ENCODE measurements at places on chromosomes 13 and 19. TPM values are rescaled to one million over a fixed set of nuclear protein-coding genes. Genes with fewer than 3 reads are reported as not detected.

DNA sequence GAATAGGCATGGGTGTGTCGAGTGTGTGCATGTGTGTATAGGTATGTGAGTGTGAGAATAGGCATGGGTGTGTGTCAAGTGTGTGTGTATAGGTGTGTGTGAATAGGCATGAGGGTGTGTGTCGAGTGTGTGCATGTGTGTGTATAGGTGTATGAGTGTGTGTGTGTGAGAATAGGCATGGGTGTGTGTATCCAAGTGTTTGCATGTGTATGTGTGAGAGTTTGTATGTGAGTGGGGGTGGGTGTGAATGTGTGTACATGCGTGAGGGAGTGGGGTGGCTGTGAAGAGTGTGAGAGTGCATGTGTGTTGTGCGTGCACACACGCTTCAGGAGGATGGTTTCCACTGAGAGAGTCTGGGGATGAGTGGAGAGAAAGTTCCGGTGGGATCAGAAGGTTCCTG lies 13.5 kb downstream of the EVI5L start:
- DNase-seq = no peak

DNA sequence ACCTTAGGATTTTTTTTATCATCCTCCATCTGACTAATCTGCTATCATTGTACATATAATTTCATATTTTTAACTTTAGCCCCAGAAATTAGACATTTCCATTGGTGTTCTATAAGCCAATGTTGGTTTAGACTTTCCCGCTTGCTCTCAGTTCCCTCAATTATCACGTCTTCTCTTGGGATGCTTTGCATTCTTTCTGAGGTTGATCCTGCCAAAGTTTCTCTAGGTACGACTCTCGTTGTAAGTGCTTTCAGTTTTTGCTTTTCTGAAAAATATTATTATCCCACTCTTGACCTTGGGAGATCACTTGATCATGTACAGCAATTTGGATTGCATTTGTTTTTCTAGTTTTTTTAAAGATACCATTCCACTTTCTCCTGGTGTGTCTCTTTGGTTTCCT lies 270.2 kb downstream of the IRS2 start:
- no peak for DNase-seq

GRCh38 chr13:52406629-52407028 lies 657 bp upstream of the THSD1 start:
- DNase-seq = no peak

ATCAY gene
- not detected for polyA plus RNA-seq

DNA sequence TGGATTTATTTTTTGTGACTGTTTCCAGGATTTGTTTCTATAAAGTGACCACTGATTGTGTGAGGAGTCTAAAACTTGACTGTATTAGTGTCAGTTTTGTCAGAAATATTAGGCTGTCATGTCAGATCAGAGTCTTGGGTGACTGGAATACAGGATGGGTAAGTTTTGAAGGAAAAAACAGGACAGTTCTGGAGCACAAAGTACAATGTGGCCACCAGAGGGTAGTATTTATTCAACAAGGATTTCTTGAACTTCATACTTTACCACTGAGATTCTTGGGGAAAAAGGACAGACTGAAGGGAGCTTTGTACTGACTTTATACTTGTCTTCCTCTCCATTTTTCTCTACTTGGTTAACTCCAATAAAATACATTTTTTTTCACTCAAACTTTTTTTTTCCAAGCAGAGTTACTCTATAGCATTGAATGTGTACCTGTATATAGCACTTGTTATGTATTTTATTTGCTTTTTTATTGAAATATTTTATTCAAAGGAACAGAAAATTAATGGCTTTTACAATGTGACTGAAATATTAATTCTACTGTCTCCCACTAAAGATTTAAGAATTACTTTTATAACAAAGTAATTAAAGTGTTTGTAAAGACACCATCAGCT lies 51.1 kb downstream of the LMO7 start:
- DNase-seq = no peak

GRCh38 chr19:49340069-49340864 lies 5.1 kb downstream of the CD37 start:
- peak; percentile 79 for DNase-seq

- DNase-seq = no peak
These were observed 11.8 kb downstream of the IFNL1 start for GRCh38 chr19:39307822-39308530.

GRCh38 chr13:47166336-47166735 lies 269.5 kb upstream of the HTR2A start:
- DNase-seq = no peak

YIF1B gene
- 74.1 TPM for polyA plus RNA-seq

- no peak for DNase-seq
These were observed 8.0 kb downstream of the POLR1G start for GRCh38 chr19:45414468-45414867.

DNA sequence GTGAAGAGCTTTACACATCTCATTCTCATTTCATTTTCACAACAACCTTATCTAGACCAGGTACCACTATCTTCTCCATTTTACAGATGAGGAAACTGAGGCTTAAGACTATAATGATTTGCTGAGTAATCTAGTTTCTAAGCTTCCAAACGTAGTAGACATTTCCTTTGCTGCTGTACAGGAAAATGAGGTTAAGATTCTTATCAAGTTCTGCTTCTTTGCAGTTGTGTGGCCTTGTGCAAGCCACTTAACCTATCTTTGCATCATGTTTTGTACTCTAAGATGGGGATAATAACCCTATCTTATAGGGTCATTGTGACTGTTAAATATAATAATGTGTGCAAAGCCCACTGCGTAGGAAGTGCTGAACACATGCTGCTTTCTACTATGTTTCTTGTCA lies 307.9 kb downstream of the HS6ST3 start:
- no peak for DNase-seq

P2RY11 gene
- 5.3 TPM for polyA plus RNA-seq

- DNase-seq = no peak
These were observed 1.1 kb downstream of the MAB21L1 start for GRCh38 chr13:35475212-35475959.

- no peak for DNase-seq
These were observed 24.0 kb upstream of the KATNAL1 start for GRCh38 chr13:30331331-30331771.

GRCh38 chr19:55778331-55778730 lies 9.4 kb downstream of the RFPL4AL1 start:
- no peak for DNase-seq

TEX26 gene
- 0.08 TPM for polyA plus RNA-seq

DNA sequence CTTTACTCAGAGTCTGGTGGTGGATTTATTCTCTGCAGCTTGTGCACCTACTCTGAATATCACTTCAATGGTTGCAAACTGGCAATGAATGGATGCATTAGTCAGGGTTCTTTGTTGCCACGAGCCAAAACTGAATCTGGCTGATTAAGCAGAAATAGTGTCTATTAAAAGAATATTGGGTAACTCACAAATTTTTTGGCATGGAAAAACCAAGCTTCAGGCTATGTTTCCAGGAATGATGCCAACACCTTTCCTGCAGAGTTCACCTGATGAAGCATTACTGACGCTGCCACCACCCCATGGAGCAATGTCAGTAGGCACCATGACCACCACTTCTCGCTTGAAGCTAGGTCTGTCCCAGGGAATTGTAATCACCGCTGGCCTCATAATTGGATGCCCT lies 597.8 kb upstream of the SLC10A2 start:
- DNase-seq = no peak

DNA sequence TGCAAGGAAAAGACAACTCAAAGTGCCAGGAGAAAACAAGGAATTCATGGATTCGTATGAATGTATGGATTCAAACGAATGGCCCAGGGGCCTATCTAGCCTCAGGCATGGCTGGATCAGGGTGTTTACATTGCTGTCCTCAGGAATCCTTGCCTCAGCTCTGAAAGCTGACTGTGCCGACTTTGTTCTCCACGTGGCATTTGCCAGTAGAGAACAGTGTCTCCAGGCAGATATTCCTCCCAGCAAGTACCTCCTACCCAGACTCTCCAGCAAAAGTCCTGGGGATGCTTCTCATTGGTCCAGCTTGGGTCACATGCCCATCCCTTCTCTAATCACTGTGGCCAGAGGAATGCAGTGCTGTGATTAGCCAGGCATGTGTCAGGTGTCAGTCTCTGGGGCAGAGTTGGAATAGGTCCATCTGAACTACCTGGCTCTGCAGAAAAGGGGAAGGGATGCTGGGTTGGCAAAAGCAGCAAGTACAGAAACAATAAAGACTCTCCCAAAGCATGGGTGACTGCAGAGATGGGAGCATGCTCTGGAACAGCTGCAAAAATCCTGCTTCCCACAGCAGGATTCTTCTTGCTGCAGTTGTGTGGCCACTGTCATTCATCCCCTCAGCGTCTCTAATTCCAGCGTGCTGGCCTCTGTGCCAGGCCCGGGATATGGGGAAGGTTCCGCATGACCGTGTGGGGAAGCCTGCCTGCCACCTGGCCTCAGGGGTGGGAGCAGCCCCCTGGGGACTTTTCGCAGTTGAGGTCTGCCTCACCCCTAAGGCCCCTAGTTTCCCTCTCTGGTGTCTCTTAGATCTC lies 30.0 kb downstream of the CCNE1 start:
- no peak for DNase-seq

DNA sequence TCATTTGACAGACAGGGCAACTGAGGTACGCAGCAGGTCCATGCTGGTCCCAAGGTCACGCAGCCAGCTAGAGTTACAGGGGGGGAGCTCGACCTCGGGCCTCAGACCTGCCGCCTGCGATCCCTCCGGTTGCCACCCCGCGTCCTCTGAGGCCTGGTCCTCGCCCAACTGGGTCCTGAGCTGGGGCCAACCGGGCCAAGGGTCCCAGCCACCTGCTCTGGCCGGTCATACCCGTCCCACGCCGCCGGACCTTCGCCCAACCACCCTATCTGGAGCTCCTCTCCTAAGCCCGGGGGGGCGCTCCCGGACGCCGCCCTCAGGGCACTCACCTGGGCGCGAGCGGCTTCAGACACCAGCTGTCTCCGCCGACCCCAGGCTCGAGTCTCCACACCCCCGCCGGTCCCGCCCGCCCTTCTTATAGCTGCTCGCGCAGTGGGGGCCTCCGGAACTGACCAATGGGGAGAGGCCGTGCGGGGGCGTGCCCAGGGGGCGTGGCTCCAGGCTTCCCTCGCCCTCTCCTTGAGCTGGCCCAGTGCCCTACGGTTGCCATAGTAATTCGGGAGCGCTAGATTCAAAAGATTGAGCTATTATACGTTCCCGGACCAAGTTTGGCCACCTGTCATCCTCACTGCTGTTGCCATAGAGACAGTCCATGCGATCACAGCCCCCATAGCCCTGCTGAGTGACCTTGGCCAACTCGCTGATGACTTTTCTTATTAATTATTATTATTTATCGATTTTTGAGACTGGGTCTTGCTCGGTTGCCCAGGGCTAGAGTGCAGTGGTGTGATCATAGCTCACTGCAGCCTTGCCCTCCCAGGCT lies at the start of gene PLIN5:
PLIN5 (minus strand) TSS at position 389 of the 823 bp plus-strand sequence. CDS start 1,150 bp downstream, outside the sequence.
- peak; percentile 96 for DNase-seq

Data from liver (tissue), 10 donors.